Stromal cell of bone marrow (primary cell): ENCODE measurements at places on chromosomes 3 and 15.

GRCh38 chr3:150528354-150528797, 17.9 kb downstream of the SERP1 start:
- DNase-seq = no peak

- no peak for DNase-seq
Observed at GRCh38 chr3:120460862-120461261, 10.1 kb upstream of the FSTL1 start.

DNA sequence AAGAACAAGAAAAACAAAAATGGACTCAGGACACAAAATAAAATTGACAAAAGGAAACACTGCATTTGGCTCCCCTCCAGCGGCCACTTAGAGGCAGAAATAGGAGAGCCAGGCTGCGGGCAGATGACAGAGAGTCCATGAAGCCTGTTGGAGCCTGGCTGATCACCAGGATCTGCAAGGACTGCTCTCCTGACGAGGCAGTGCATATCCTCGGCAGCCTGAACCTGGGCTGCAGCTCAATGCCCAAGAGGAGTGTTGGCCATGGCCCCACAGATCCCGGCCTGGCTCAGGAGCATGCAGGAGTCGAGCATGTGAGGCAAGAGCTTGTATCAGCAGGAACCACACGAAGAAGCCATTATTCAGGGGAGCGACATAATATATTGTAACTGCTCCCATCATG, 199.8 kb downstream of the STT3B start:
- no peak for DNase-seq

GRCh38 chr3:131694376-131694775, 191.6 kb upstream of the MRPL3 start:
- no peak for DNase-seq

- no peak for DNase-seq
Observed at GRCh38 chr3:73804204-73804603, 179.5 kb upstream of the PDZRN3 start.

- DNase-seq = no peak
Observed at GRCh38 chr3:196097373-196098154, 15.7 kb upstream of the TFRC start.

DNA sequence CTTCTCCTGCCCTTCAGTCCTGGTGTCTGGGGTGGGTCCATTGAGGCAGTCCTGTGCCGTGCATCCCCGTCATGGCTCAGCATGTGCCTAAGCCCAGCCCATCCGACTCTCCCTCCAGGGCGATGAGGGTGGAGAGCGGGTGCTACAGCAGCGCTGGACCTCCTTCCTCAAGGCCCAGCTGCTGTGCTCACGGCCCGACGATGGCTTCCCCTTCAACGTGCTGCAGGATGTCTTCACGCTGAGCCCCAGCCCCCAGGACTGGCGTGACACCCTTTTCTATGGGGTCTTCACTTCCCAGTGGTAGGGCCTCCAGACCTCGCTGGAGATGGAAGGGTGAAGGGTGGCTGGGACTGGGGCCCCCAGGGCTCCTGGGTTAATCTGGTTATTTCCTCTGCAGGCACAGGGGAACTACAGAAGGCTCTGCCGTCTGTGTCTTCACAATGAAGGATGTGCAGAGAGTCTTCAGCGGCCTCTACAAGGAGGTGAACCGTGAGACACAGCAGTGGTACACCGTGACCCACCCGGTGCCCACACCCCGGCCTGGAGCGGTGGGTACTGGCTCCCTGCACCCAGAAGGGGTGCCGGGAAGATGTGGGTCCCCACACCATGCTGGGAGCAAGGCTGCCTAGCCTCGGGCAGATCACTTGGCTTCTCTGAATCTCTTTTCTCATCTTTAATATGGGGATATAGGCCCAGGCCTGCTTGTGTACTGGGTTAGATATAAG, 10.1 kb downstream of the CIB1 start:
- no peak for DNase-seq

- no peak for DNase-seq
Observed at GRCh38 chr3:28856796-28857195, 424.1 kb upstream of the RBMS3 start.

GRCh38 chr3:71984843-71985613, 200.1 kb upstream of the PROK2 start:
- no peak for DNase-seq

DNA sequence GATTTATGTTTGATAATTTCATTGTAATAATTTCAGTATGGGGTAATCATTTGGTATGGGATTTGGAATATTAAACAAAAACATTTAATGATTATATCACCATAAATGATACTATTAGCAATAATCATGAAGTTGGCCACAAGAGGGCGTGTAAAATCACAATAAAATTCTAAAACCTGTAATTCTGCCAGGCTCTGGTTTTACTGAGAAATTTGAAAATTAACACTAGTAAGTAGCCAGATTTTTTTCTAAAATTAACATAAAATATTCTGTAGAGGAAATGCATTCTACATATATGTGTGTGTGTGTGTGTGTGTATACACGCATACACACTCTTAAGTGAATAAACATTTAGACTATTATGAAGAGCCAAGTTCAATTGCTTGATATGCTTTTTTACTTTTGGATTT, 40.5 kb downstream of the FEZF2 start:
- DNase-seq = peak; percentile 4

DNA sequence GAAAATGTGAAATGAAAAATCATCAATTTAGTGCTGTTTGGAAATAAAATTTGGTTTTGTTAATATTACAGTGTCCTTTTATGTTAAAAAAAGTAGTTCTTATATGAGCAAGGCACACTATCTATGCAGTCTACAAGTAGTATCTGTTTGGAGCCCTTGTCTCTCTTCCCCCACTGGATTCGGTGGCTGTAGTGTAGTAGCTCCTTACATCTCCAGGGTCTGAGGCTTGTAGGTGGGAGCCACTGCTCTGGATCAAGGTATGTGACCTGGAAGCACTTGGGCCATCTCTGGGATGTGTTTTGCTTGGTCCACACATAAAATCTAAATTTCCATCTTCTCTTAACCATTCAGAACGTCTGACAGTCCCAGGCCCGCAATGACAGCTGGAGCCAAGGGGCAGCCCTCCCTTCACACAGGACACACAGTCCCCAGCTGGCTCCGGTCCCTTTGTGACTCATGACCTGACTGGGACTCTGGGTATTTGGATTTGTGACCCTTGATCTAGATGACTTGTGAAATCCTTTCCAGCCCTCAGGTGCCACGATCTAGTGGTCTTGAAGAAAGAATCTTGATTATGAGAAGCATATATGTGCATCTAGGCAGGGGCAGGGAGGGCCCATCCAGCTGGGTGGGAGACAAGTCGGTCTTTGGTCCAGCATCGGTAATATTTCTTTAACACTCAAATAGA, 80.0 kb downstream of the USP13 start:
- DNase-seq = no peak

DNA sequence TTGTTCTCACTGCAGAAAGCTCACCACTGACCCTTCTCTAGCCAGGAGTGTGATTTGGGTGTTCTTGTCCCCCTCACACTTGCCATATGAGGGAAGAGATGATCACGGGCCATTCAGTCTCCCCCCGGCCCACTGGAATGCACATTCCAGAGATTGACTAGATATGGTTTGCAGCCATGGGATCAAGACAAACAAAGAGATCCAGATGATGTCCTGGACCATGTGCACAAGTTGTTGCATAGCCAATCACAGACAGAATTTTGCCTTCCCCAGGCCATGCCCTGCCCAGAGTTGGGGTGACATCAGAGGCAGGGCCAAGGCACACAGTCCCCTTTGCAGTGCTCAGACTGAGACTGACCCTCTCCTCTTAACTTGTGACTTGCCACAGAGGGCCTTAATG, 14.8 kb downstream of the MUC13 start:
- DNase-seq = no peak
